ENCODE measurements at places on chromosomes 12 and 14. TPM values are rescaled to one million over a fixed set of nuclear protein-coding genes. Genes with fewer than 3 reads are reported as not detected.

HOXC12 gene
- not detected for total RNA-seq

GALNT6 gene
- total RNA-seq, result 6.2 TPM

MMP17 gene
- total RNA-seq, result 4.3 TPM

WNT1 gene
- 0.29 TPM for total RNA-seq

EML5 gene
- 1.7 TPM for total RNA-seq

MMP19 gene
- total RNA-seq, result 5.2 TPM

DNA sequence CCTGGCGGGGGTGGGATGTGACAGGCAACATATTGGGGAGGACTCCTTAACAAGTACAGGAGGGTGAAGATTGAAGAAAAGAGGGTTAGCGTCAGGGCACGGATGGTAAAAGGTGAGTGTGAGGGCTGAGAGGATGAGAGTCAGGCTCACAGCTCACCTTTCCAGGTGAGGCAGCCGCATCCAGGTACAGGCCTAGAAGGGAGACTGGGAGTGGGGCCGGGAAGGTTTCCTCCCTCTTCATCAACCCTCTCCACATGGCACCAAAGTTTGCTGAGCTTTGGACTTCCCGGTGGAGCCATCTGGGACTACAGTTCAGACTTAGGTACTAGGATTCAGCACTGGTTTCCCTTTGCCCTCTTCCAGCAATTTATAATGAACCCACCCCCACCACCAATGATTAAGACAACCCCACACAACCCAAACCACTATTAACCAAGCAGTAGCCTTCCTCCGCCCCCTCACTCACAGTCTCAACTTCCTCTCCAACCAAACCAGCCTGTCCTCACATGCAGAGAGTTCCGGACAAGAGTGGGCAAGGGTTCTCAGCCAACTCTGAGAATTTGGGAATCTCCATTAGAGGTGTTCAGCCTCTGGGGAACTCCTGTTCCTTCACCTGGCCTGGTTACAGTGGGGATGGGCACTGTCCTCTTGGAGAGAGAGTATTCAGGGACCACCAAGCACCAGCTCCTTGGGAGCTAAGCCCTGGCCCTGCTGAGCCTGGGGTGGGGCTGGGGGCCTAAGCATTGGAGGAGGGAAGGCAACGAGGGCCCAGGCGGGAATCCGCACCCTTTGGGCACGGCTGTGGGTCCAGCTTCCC, 2.4 kb upstream of the HOXC4 start:
- DNase-seq, result no peak

DNA sequence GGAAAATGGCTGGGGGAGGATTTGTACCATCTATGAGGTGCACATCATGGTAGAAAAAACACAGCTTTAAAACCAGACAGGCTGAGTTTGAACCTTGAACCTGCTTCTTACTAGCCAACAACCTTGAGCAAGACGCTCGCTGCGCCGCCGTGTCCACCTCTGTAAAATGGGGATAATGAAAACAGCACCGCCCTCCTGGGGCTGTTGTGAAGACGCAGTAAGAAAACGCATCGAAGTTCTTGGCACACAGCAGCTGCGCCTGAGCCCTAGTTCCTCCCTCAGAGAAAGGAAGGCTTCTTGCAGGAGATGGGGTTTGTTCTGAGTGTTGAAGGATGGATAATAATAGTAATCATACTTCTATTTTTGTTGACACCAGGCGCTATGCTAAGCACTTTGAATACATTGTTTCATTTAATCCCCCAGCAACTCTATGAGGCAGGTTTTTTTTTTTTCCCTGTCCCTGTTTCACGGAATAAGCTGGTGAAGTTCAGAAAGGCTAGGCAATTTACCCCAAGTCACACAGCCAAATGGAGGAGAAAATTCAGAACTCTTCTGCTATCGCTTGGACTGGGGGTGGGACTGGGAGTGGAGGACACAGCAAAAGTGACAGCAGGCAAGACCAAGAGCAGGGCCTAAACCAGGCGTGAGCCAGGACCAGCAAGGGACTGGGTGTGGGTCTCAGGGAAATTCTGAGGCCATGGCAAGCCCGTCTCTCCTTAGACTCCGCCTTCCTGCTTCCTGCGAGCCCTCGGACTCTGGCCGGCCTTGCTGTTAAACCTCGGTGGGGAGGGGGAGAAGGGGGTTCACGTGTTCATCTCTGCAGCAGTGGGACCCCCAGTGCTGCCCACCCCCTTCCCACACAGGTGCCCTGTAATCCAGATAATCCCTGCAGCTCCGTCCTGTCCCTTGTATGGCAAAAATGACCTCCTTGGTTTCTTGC, 97.5 kb downstream of the LRRC74A start:
- no peak for DNase-seq

GRCh38 chr12:19833775-19834501, 394.6 kb downstream of the AEBP2 start:
- DNase-seq, result no peak

GRCh38 chr14:31967669-31967975, 109.5 kb upstream of the ARHGAP5 start:
- DNase-seq, result no peak

- DNase-seq, result no peak
Observed at GRCh38 chr14:71418532-71419245, 511.4 kb downstream of the PCNX1 start.

- no peak for DNase-seq
Observed at GRCh38 chr14:77470224-77470870, 12.5 kb downstream of the AHSA1 start.

DNA sequence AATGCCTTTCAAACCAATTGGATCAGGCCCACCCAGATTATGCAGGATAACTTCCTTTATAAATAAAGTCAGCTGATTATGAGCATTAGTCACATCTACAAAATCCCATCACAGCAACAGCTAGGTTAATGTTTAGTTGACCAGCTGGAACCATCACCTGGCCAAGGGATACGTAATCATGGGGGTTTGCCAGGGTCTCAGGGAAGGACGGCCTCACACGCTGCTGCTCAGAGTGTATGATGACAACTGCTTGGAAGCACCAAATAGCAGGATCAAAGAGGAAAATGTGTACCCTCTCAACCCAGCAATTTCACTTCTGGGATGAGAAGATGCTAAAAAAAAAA, 162.6 kb downstream of the SLC15A4 start:
- DNase-seq, result peak; percentile 39

- DNase-seq, result no peak
Observed at GRCh38 chr12:20950248-20950647, 139.7 kb downstream of the SLCO1B3 start.

GRCh38 chr12:64691795-64692583, 67.2 kb downstream of the GNS start:
- DNase-seq, result no peak

DNA sequence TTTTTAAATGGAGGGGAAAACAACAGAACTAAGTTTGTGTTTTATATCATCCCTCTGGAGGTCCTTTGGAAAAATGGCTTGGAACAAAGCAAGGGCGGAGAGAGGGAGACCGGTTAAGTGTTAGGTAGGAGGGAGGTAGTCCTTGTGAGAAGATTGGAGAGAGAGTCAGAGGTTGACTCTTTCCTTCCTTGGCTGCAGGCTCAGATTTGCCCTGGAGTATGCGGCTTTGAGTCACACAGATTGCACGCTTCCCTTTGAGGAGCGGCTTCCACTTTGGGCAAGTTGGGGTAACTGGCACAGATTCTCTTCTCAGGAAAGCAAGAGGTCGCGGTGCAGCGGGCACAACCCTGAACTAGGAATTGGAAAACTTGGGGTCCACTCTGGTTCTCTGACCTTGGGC, 9.9 kb downstream of the SOCS2 start:
- DNase-seq, result no peak
